NCI-H510A treated with DMSO at 0.1 percent for 48 hours (cell line): ENCODE measurements at places on chromosomes 16 and 17.

DNA sequence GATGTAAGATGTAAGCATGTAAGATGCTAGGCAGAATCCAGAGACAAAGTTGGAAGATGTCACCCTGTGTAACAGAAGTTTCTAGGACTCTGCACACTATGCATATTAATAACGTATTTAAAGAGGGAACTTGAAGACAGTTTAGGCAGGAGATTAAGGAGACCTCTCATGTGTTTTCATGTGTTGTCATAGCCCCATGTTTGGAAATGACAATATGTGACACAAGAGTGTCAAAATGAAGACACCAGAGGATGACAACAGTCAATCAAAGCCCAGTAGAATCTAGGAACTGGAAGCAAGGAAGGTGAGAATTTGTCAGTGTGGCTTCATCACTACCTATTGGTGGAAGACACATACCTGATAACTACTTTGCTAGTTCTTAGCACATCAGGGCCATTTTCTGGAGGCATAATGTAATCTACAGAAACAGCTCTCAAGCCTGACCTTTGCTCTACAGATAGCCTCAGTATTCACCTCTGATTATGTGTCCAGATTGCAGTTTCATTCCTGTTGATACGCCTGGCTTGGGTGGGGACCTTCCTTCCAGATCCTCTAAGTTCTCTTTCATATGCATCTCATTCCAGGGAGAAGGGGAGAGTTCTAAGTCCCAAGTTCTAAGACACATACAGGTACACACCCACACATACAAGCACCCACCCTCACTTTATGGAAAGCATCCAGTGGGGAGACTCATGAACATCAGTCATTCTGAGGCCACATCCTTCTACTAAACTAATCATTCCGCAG is 26.3 kb downstream of the PMP22 start:
- DNase-seq, result no peak

- no peak for DNase-seq
Measured at GRCh38 chr17:41382394-41382793, 288 bp upstream of the KRT34 start.

DNA sequence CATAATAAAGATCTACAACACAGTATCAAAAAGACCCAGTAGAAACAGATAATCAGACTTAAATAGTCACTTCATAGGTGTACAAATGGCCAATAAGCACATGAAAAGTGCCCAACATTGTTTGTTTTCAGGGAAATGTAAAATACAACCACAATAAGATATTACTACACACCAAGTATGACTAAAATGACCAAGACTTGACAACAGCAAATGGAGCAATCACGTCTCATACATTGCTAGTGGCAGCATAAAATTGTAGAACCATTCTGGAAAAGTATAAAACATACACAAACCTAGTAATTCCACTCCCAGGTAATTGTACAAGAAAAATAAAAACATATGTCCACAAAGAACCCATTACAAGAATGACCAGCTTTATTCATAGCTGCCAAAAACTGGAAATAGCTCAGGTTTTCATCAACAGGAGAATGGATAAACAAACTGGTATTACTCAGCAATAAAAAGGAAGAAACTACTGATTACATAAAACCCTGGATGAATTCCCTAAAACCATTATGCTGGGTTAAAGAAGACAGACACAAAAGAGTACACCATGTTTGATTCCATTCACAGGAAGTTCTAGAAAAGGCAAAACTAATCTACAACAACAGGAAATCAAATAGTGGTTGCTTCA is 85.6 kb downstream of the TTC19 start:
- DNase-seq, result no peak

GRCh38 chr17:58242171-58242784 is 3.9 kb downstream of the LPO start:
- DNase-seq, result no peak

DNA sequence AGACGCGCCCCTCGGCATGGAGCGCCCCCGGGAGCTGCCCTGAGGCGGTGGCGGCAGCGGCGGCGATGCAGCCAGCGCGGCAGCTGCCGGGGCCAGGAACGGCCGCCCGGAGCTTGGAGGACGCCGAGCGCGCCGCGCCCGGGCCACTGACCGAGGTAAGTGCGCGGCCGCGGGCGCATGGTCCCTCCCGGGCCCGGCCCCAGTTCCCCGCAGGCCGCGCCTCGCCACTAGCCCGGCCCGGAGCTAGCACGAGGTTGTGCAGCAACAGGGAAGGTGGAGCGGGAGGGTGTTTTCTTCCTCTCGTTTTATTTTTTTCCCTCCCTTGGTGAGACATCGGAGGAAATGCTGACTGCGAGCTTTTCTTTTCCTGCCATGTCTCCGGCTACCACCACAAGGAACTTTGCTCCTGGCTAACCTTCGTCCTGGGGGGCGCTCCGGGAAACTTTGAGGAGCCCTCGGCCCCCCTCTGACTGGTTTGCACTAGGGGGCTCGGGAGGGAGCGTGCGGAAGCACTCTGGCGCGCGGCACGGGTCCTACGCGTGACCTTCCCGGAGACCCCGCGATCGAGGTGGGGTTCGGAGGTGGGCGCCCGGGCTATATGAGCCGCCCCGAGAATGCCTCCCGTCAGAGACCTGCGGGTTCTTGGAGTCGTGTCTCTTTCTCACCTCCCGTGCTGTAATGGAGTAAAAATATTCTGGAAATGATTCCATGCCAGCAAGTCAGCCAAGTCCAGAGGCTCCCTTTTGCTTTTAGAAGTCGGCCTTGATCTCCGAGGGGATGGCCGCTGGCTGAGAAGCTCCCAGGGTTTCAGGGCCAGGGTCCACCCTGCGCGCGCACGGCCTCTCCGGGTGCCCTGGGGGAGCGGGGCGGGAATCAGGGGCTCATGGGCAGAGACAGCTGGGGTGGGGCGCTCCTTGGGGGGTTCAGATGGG is 868 bp downstream of the KCNJ12 start:
- peak; percentile 19 for DNase-seq

DNA sequence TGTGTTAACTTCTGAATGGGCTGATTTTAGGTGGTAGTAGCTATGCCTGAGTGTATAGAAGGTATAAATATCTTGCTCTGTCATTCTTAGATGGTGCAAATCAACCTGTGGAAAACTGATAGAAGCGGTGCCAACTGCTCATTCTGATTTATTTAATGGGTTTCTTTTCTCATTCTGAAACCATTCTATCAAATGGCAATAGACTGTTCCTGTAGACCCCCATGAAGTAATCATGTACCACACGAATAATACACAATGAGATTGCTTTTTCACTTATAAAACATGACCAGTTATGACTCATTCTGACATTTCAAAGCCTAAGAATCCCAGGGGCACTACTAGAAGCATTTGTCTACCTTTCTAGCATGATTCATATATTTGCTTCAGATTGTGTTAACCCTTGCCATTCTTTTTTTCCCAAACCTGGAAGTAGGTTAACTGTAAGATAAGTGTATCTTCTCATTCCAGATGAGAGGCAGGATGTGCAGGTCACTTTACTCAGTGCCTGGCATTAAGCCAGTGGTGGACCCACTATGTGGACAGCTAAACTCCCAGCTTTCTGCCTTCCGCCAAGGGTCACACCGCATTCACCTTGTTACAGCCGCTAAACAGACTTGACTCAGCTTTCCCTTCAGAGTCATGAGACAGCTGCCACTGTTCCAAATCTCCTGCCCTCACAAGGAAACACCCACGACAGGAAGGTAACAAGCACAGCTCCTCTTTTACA is 16.4 kb upstream of the SLC16A11 start:
- no peak for DNase-seq

- DNase-seq, result peak; percentile 62
Measured at GRCh38 chr17:17305281-17305801, 2.2 kb downstream of the NT5M start.

DNA sequence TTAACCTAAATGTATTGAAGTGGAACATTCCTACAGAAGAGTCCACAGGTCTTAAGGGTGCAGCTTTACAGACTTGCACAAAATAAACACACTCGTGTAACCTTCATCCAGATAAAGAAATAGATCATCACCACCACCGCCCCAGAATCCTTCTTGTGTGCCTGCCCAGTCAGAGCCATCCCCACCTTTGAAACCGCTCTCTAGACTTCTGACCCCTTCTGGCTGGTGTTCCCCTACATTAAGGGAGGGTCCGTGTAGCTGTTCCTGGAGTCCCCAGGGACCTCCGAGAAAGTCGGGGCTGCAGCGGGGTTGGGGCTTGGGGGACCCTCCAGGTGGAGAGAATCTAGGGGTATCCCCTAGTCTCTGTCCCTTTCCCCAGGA is 9.4 kb downstream of the TBX4 start:
- no peak for DNase-seq

- no peak for DNase-seq
Measured at GRCh38 chr17:9628509-9628908, 16.8 kb upstream of the USP43 start.

- no peak for DNase-seq
Measured at GRCh38 chr17:40440166-40440565, 3.1 kb upstream of the IGFBP4 start.

DNA sequence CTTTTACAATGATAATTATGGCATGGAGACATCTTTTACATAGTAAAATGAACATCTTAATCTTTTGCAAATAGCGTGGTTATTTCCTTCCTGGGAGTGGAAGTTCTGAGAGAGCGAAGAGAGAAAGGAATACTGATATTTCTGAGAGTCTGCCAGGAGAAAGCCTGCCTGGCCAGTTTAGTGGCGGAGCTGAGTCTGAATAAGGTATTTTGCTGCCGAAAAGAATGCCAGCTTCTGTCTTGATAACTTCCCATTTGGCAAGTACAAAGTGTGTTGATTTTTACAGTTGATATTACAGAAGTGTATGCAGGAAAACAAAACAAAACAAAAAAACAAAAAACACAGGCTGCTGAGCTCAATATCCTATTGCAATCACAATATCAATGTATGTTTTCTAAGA is 55.9 kb downstream of the KCNJ2 start:
- no peak for DNase-seq

DNA sequence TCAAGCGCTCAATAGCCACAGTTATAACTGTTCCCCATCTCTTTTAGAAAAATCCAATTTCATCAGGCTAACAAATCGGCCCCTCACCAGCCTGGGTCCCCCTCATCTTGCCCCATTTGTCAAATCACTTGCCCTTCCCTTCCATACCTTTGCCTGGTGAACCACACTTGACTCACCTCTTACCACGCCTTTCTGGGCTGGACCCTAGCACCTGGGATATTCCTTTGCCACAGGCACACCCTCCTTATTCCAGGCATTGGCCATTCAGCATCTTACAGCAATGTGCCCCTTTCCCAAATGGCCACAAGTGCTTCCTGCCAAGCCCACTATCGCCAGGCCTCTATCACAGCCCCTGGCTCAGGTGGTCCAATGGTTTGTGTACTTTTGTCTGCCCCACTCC is 14.9 kb downstream of the CMTM4 start:
- DNase-seq, result no peak

- no peak for DNase-seq
Measured at GRCh38 chr17:602436-602835, 112.2 kb downstream of the VPS53 start.

- DNase-seq, result no peak
Measured at GRCh38 chr17:73379826-73380225, 68.0 kb upstream of the CDC42EP4 start.
